Stimulated activated CD8-positive, alpha-beta memory T cell treated with anti-CD3 and anti-CD28 coated beads, Interleukin-15, amount 100 ng/mL, for 1 hour (primary cell): ENCODE measurements at places on chromosomes 6 and 20.

GRCh38 chr6:62615366-62616015 lies 329.5 kb upstream of the KHDRBS2 start:
- DNase-seq = no peak

DNA sequence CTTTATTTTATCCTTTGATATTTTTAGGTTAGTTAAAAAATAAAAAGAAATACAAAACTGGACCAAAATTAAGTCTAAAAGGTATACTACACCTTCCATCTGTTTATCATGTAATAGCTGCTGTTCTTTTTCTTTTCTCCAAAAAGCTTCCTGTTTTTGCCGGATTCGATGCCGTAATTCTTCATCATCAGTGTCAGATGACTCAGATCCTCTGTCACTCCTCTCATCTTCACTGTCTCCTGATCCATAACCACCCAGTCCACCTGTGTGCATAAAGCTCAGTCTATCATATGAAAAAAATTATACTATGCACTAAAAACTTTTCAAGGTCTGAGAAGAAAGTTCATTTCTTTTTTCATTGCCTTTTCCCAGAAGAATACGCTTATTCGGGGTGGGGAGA lies 8.5 kb upstream of the COQ3 start:
- no peak for DNase-seq

DNA sequence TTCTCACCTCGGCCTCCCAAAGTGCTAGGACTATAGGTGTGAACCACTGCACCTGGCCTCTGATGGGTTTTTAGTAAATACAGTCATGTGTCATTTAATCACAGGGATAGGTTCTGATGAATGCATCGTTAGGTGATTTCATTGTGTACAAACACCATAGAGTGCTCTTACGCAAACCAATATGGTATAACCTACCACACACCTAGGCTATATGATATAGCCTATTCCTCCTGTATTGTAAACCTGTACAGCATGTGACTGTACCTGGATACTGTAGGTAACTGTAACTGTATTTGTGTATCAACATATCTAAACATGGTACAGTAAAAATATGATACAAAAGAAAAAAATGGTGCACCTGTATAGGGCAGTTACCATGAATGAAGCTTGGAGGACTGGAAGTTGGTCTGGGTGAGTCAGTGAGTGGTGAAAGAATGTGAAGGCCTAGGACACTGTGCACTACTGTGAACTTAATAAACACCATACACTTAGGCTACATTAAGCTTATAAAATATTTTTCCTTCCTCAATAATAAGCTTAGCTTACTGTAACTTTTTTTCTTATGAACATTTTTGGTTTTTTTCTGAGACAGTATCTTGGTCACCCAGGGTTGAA lies 10.0 kb downstream of the BICRAL start:
- DNase-seq = no peak

DNA sequence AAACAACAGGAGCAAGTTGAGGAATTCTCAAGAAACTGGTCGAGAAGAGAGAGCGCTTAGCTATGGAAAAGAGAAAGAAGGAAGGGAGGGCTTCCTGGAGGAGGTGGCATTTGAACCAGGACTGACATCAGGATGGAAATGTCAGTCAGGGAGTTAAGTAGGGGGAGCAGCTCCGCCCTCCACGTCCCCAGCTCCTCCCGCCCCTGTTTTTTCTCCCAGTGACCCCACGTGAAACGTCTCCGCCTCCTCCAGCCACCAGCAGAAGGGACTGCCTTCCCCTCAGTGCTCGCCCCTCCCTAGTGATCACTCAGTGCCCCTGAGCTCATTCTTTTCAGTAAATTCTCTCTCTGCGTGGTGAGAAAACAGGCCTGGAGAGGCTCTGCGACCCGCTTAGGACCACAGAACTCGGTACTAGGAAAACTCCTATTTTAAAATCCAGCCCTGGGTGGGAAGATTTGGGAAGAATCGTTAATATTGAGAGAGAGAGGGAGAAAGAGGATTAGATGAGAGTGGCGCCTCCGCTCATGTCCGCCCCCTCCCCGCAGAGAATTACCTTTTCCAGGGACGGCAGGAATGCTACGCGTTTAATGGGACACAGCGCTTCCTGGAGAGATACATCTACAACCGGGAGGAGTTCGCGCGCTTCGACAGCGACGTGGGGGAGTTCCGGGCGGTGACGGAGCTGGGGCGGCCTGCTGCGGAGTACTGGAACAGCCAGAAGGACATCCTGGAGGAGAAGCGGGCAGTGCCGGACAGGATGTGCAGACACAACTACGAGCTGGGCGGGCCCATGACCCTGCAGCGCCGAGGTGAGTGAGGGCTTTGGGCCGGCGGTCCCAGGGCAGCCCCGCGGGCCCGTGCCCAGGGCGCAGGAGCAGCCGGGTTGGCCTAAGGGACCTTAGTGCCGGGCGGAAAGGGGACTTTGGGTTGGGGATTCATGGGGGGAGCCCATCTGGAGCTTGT lies 4.6 kb downstream of the HLA-DPB1 start:
- DNase-seq = no peak

GRCh38 chr6:168956141-168956838 lies 297.4 kb downstream of the THBS2 start:
- DNase-seq = no peak

GRCh38 chr6:76004202-76004601 lies 68.3 kb downstream of the IMPG1 start:
- no peak for DNase-seq

GRCh38 chr6:14791526-14791925 lies 454.3 kb upstream of the JARID2 start:
- DNase-seq = no peak

DNA sequence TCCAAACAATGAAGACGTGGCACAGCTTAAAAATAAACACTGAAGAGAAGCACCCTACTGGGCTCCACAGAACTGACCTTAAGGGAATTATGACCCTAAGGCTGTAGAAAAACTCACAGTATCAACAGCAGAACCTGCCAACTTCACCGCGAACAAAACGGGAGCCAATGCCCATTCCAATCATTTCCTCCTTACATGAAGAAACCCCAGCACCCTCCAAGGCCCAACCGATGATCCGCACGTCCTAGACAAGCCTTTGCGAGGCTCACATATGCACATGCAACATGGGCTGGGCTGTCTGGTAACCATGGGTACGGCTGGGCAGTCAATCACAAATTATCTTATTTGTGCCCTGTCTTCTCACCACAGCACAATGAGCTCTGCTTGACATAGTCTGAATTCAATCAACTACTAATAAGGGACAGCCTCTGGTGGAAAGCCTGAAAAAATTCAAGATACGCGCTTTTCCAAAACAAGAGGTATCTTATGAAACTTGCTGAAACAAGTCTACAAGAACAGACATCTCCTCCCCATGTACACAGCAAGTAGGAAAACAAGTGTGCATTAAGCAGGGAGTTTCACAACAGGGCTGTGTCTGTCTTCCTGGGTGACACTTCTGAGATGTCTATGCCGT lies 1.7 kb downstream of the DIDO1 start:
- DNase-seq = no peak

DNA sequence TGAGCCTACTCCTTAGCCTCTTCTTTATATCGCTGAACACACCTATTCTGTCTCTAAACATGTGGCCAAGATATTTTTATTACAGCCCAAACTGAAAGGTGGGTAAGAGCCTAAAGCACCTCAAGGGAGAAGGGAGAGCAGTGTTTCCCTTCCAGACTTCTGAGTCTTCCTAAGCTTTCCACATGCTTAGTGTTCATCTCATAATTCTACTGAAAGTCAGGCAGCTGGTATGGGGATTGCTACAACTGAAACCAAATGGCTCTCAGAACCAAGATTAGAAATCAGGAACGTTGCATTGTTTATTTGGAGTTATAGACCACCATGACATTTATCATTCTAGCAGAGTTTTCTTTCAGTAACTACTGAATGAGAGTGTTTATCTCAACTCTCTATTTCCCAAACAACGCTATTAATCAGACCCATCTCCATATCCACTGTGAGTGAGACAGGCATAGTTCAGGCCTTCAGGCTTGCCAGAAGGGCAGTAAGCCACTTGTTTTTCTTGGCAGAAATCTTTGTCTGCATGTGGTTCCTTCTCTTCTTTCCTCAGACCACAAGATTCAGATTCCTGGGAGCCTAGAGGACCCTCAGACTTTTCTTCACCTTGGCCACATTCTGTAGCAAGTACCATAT lies 22.8 kb downstream of the VGLL2 start:
- no peak for DNase-seq

DNA sequence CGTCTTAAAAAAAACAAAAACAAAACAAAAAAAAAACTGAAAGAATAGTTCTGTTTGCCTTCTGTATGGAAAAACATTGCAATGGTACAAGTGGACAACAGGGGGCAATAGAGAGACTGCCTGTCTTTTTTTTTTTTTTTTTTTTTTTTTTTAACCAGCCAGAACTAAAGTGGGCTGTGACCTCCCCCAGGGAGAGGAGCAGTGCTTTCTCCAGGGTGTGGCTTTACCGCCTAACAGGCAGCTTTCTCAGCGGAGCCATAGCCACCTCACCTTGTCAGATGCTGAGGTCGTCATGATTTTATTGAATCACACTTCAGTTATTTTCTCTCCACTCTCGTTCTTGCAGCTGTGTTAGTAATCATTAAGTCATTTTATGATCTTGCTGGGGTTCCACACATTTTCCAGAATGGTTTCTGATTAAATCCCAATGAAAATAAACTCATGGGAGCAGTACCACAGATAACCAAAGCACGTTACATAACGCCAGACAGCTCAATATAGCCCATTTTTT lies 78.4 kb downstream of the GMPR start:
- no peak for DNase-seq

GRCh38 chr6:163860287-163861081 lies 446.0 kb downstream of the QKI start:
- no peak for DNase-seq

DNA sequence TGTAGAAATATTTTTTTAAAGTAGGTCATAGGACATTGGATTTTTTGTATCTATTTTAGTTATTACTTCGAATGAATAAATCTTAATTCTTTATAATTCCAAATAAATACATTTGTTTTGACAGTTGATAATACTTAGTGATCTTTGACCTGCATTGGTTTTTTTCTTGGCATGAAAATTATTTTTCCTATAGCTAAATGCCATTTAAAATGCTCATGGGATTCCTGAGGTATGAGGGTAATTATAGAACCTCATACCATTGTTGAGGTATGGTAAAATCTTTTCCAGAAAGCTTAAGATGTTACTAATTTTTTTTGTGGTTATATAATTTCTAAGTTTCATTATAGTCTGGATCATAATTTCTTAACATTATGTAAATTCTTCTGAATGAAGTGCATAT lies 8.3 kb downstream of the PM20D2 start:
- no peak for DNase-seq

GRCh38 chr20:3276680-3277015 lies 37.7 kb upstream of the SLC4A11 start:
- no peak for DNase-seq

DNA sequence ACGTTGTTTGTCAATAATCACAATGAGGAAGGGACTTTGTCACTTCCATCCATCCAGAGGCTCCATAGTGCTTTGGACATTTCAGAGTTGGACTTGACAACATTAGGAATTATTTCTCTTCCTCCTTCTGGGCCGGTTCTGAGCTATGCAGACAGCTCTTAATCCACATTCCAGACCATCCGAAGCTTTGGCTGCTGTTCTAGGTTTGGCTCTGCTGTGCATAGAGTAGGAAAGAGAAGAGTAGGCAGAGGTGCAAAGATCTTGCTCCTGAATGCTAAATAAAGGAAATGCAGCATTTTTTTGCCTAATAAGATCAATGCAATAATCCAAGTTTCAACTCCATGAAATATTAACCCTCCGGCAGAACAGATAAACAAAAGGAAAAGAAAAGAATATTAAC lies 251.8 kb upstream of the PRND start:
- DNase-seq = no peak

GRCh38 chr6:142408409-142408808 lies 106.6 kb downstream of the ADGRG6 start:
- no peak for DNase-seq
